Activated CD4-positive, alpha-beta T cell treated with anti-CD3 and anti-CD28 coated beads, Interleukin-2, amount 50 U/mL, for 4 hours (primary cell): ENCODE measurements at places on chromosomes 1 and 21.

GRCh38 chr1:101079341-101079740 is 53.8 kb upstream of the DPH5 start:
- no peak for DNase-seq

- DNase-seq = no peak
Observed at GRCh38 chr1:201221201-201221846, 30.7 kb downstream of the IGFN1 start.

GRCh38 chr1:234396871-234397270 is 23.6 kb downstream of the COA6 start:
- no peak for DNase-seq

GRCh38 chr1:72288886-72289285 is 6.5 kb upstream of the NEGR1 start:
- DNase-seq = no peak

DNA sequence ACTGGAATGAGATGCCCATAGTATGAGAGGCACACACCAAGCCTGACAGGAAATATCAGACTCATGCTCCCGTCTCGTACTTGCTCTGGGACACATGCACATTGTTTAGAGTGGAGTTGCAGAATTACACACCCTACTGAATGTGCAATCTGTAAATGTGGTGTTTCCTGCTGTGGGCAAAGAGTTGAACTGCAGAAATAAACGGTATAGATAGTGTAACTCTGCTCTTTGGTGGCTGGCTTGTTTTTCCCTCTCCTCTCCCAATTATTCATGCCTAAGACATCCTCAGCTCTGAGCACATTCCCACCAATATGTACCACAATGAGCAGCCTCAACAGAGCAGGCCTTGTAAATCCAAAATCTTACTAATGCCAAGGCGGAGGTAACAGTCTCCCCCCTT is 90.1 kb upstream of the DIRAS3 start:
- DNase-seq = no peak

DNA sequence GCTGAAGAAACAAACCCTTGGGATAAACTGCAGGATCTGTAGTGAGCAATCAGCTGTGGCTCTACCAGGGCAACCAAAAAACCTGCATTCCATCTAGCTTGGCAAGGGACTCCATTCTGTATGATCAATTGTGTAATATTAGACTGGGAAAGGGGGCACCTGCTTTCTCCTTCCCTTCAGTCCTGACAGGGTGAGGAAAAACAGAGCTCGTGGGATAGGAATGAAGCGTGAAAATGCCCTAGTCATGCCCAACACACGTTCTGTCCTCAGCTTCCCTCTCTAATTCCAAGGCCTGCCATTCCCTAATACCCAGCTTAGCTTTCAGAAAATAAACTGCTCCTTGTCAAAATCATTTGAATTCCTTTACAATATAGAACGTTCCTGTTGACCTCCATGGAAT is 442.3 kb downstream of the PLPP3 start:
- DNase-seq = no peak

GRCh38 chr1:19752083-19752696 is 47.5 kb downstream of the TMCO4 start:
- no peak for DNase-seq

DNA sequence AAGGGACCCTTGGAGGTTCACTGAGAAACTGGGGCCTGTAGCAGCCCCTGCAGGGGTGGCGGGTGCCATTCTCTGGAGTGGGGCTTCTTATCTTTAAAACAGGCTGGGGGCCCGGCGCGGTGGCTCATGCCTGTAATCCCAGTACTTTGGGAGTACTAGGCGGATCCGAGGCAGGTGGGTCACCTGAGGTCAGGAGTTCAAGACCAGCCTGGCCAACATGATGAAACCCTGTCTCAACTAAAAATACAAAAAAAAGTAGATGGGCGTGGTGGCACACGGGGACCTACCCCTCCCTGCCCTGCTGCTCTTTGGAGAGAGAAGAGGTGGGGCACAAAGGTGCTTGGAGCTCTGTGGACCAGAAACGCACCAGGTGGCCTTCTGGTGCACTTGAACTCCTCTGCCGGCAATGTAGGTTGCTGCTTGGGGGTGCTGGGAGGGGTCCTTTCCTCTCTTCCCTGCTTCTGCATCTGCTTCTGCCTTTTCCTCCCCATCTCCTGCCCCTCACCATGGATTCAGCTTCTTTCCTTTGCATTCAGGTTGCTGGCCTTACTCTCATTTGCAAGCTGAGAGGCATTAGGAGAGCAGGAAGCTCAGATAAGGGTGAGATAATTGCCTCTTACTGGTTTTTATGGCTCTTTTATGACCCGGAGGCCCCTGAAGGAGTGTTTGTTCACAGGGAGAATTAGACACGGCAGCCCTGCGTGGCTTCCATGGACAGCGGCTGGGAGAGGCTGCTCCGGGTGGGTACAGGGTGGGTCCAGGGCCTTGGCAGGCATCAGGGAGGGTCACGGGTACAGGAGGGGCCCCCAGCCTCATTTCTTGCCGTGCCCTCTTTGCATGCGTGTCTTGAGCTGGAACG is 57.4 kb downstream of the ARHGEF10L start:
- no peak for DNase-seq

DNA sequence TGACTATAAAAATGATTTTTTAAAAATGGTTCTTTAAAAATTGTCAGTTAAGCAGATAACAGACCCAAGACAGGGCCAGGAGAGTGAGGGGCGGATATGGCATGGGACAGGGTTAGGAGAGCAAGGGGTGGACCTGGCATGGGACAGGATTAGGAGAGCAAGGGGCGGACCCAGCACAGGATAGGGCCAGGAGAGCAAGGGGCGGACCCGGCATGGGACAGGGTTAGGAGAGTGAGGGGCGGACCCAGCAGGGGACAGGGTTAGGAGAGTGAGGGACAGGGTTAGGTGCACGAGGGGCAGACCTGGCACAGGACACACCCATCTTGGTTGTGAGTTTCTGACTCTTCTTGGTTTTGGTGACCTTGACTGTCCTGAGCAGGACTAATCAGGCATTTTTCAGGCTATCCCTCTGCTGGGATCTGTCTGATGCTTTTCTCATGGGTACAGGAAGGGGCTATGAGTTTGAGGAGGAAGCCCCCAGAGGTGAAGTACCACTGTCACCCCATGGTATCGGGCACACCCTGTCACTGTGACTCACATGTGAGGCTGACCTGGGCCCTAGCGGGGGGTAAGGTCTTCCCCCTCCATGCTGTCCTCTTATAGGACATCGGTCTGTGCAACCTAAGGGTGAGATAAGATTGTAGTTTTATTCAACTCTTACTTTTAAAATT is 159.0 kb upstream of the COL6A1 start:
- DNase-seq = no peak

DNA sequence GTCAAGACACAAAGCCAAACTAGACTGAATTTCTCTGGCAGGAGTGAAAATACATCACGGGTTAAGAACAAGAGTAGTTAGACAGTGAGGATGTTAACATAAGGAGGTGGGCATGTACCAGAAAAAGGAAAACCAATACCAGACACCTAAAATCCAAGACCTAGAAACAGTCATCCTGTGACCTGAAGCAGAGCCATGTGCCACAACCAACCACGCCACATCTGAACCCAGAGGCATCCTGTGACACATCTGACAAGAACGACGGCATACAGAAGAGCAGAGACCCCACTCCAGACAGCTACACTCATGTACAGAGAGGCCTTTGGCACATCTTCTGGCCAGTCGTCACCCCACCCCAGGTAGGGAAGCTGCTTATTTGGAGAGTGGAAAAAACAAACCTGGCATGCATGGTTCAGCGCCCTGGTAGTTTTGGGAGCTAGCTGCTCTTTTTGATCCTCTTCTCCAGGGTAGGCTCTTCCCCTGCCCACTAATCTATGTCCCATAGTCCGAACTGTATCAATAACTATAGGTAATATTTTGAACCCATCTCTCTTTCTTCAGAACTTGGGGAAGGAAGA is 72.1 kb downstream of the SLC45A1 start:
- no peak for DNase-seq

DNA sequence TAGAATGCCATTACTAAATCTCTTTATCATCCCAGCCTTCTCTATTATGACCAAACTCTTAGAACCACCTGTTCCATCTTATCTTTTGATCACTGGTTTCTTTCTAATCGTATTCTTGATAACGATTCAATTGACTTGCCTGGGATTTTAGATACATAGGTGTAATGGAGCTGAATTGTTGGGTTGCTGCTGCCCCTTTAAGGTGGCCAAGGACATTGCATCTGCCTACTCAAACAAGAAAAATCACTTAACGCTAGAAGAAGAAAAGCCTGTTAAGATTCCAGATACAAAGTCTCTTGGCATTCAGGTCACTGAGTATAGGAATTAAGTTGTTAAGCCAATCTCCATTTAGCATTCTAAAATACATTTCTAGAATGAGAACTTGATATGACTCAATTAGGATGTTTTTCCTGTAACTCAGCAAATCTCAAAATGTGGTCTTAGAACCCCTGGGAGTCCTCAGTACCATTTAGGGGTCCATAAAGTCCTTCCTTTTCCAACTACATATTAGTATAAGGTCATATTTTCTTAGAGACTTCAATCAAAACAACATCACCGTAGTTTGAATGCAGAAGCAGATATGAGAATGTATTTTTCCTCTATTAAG is 12.4 kb downstream of the NEXN start:
- DNase-seq = no peak

GRCh38 chr1:87151500-87152421 is 176.9 kb upstream of the LMO4 start:
- no peak for DNase-seq

GRCh38 chr1:17028662-17029188 is 17.0 kb upstream of the ATP13A2 start:
- DNase-seq = no peak

GRCh38 chr1:15916417-15916816 is 59.5 kb downstream of the ZBTB17 start:
- no peak for DNase-seq

GRCh38 chr1:155913969-155914757 is 3.0 kb upstream of the RIT1 start:
- no peak for DNase-seq
